WTC11 (cell line): ENCODE measurements at places on chromosomes 11 and 22. TPM values are rescaled to one million over a fixed set of nuclear protein-coding genes. Genes with fewer than 3 reads are reported as not detected.

The ATP6V1E1 gene
- total RNA-seq, result 81.1 to 88.1 TPM (median 82.3 TPM) in 3 replicates

The PHOX2A gene
- total RNA-seq, result 1.3 to 1.6 TPM (median 1.3 TPM) in 3 replicates

The GRK3 gene
- 25.7 to 27.1 TPM (median 25.8 TPM) in 3 replicates for total RNA-seq

The GAL gene
- 102 to 110 TPM (median 108 TPM) in 3 replicates for total RNA-seq

The DEUP1 gene
- 0.16 to 0.53 TPM (median 0.44 TPM) in 3 replicates for total RNA-seq
